Omental fat pad (tissue), 4 donors: ENCODE measurements at places on chromosomes 7 and 10.

DNA sequence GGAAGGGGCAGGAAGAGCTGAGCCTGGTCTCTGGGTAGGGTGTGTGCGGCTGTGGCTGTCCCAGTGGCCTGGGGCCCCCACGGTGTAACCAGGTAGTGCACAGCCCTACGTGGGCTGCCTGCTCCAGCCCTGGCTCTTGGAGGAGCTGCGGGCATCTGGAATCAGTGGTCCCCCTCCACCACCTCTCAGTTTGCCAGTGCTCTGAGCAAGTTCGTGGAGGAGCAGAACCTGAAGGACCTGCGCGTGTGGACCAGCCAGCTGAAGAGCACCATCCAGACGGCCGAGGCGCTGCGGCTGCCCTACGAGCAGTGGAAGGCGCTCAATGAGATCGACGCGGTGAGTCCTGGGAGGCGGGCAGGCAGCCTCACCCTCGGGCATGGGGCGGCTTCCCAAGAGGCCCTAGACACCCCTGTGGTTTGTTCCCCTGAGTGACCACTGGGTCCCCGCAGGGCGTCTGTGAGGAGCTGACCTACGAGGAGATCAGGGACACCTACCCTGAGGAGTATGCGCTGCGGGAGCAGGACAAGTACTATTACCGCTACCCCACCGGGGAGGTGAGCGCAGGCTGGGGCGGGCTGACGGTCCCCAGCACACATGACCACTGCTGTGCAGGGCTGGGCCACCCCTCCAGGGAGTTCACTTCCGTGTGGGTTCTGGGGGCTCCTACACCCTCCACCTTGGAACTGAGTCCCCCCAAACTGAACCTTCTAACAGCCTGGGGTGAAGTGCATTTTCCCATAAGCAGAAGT lies 18.6 kb downstream of the PFKFB3 start:
- DNase-seq: no peak

DNA sequence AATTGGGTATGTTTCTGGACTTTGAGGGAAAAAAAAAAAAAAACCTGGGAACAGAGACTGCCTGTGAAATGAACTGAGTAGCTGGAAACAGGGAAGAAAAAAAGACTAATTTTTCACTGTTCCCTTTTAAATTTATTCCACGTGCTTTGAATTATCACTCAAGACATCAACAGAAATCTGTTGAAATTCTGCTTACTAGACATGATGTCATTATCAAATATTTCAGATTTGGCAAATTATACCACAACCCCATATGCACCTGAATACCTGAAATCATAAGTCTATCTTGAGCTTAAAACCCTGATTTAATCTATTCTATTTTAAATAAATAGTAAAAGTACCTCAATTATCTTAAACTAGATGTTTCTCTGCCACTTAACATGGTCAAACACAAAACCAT lies 5.0 kb upstream of the REEP3 start:
- no peak for DNase-seq

DNA sequence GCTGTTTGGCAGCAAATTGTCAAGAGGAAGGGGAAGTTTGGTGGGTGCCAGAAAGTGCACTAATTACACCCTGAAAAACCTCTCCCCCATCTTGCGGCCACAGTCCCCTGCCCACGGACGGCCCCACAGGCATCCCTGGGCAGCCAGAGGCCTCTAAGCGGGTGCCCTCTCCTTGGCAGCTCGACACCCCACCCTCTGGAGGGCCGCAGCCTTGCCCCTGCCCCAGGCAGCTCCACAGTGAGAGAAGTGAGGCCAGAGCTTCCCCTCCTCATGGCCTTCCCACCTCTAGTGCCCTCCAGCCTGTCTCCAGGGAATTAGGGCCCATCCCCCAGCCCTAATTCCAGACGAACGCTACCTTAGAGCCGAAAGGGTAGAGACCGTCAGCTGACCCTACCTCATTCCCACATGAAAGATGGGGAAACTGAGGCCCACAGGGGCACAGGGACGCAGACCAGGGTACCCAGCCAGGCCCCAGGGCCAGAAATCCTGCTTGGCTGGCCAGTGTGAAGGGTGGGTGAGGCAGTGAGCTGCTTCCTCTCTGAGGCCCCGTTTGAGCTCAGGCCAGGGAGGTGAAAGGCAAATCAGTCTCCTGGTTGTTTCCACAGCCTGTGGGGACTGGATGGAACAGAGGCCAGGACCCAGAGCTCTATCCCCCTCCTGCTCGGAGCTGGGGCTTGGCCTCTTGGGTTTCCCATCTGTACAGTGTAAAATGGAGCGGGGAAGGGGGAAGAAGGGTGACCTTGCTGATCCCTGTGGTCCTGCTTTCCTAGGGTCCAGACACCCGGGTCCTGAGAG lies 10.0 kb downstream of the ZCCHC24 start:
- no peak for DNase-seq

GRCh38 chr7:14630048-14630447 lies 272.5 kb downstream of the DGKB start:
- DNase-seq: no peak

DNA sequence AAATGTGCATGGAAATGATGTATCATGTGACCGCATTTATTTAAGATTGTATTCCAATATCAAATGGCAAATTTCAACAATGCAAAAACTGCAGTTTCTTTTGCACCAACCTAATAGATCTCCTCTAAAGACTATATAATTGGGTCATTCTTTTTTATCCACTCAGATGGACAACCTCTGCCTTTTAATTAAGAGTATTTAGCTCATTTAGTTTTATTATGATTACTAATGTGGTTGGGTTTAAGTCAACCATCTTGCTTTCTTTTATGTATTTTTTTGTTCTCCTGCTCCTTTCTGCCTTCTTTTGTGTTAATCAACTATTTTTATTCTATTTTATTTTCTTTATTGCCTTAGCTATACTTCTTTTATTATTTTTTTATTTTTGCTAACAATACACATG lies 468.5 kb upstream of the MKI67 start:
- no peak for DNase-seq

- no peak for DNase-seq
These were observed 153.8 kb upstream of the HDAC9 start for GRCh38 chr7:18341756-18342155.

- DNase-seq: no peak
These were observed 449.7 kb upstream of the KLF6 start for GRCh38 chr10:4234661-4235060.

GRCh38 chr10:47261556-47261955 lies 38.4 kb upstream of the GDF10 start:
- no peak for DNase-seq

- DNase-seq: no peak
These were observed 25.2 kb downstream of the ARL5B start for GRCh38 chr10:18684416-18684815.

GRCh38 chr10:71344993-71345480 lies 26.0 kb downstream of the SLC29A3 start:
- no peak for DNase-seq

- peak; percentile 84 for DNase-seq
These were observed at the start of gene ZNF503 for GRCh38 chr10:75401569-75402485. TSS of gene ZNF503 (minus strand) at chr10:75401764. CDS start at chr10:75401419, 345 bp downstream.

DNA sequence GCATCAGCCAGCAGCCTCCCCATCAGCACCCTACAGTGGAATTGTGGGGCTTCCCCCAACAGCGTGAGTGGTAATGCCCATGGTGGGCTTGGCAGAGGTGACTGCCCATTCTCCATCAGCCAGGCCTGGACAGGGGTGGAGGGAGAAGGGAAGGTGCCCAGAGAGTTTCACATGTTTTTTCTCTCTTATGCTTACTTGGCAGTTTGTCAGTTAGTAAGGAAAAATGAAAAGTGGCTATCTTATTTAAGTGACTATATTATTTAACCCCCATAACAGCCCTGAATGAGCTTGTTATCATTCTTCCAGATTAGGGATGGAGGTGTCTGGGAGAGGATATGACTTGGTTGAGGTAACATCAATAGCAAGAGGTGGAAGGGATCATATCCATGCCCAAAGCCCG lies 921.7 kb downstream of the GRID1 start:
- DNase-seq: no peak

GRCh38 chr7:134781171-134781570 lies 1.7 kb downstream of the CALD1 start:
- DNase-seq: no peak

DNA sequence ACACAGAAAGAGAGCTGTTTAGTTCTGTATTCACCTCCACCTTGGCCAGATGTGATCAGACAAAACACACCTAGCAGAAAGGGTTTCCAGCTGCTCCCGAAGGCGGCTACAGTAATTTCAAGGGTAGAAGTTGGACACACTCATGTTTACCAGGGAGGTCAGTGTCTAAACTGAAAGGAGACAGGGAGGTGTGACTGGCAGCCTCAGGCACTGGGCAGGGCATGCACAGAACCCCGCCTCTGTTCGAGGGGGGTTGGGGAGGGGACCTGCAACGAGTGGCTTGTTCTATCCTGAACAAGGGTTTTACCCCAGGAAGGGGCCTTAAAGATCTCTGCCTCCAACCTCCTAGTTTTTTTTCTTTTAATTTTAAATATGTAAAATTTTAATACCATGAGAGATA lies 49.6 kb downstream of the BPGM start:
- DNase-seq: no peak

DNA sequence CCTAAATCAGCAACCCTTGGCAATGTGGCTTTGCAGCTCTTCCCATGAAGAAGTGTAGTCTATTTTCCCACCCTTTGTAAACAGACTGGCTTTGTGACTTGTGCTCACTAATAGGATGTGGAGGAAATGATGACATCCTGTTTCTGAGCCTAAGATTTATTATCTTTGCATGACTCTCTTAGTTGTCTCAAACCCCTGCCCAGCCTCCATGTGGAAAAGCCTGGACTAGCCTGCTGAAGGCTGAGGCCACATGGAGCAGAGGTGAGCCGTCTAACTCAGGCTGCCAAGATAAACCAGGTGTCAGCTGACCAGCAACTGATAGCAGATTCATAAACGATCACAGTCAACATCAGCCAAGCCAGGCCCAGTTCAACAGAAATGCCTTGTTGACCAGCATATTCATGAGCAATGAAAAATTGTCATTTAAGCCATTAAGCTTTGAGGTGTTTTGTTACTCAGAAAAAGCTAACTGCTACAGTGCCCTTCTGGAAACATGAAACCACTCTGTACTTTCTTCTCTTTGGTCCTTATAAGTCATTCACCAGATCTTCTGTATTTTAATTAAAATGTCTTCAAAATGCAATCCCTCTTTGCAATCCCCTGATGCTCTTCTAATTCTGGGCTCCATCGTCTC lies 586.3 kb upstream of the ANKRD30A start:
- no peak for DNase-seq

GRCh38 chr10:21527598-21528235 lies 2.2 kb upstream of the SKIDA1 start:
- no peak for DNase-seq

GRCh38 chr10:103688491-103688890 lies 166.9 kb downstream of the SH3PXD2A start:
- DNase-seq: no peak

- DNase-seq: no peak
These were observed 27.1 kb downstream of the PRLHR start for GRCh38 chr10:118568327-118568848.

GRCh38 chr7:105345725-105346124 lies 43.0 kb downstream of the SRPK2 start:
- no peak for DNase-seq

DNA sequence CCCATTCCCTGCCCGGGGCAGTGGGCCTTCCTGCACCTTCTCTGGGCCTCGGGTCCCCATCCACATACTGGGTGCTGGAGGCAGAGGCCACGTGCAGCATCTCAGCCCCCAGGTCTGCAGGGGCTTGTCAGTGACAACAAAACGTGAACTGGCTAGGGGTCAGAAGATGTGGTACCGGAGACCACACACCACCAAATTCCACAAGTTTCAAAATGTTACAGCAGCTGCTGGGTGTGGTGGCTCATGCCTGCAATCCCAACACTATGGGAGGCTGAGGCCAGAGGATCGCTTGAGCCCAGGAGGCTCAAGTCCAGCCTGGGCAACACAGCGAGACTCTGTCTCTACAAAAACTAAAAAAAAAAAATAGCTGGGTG lies 62.1 kb upstream of the DNAAF5 start:
- DNase-seq: no peak

DNA sequence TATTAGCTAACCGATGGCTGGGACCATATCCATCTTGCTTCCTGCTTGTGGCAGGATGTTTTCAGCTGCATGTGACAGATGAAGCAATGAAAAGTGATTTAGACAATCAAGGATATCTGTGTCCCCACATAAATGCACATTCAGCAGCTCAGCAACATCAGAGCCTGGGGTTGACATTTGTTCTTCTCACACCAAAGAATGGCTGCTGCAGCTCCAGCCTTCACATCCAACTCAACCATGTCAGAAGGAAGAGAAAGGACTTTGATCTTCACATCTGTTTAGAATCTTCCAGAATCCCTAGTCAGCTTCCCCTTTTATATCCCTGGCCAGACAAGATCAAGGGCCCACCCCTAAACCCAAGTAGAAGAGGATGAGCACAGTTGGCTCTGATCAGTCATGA lies 11.9 kb upstream of the FRMPD2 start:
- no peak for DNase-seq

DNA sequence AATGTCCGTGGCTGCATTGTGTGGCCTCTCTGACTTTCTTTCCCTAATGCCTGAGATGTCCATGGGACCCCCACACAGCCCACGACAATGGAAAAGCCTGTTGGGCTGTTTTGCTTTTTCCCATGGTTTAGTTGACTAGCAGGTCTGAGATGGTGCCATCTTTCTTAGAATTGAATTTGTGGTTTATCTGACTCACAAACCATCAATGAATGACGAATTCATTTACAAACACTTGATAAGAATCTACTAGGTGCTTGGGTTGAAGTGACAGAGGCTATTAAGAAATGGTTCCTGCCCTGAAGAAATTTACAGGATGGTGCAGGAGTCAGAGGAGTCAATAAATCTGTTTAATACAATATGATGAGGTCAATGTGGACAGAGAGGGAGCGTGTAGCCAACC lies 75.4 kb downstream of the OTUD1 start:
- DNase-seq: no peak

DNA sequence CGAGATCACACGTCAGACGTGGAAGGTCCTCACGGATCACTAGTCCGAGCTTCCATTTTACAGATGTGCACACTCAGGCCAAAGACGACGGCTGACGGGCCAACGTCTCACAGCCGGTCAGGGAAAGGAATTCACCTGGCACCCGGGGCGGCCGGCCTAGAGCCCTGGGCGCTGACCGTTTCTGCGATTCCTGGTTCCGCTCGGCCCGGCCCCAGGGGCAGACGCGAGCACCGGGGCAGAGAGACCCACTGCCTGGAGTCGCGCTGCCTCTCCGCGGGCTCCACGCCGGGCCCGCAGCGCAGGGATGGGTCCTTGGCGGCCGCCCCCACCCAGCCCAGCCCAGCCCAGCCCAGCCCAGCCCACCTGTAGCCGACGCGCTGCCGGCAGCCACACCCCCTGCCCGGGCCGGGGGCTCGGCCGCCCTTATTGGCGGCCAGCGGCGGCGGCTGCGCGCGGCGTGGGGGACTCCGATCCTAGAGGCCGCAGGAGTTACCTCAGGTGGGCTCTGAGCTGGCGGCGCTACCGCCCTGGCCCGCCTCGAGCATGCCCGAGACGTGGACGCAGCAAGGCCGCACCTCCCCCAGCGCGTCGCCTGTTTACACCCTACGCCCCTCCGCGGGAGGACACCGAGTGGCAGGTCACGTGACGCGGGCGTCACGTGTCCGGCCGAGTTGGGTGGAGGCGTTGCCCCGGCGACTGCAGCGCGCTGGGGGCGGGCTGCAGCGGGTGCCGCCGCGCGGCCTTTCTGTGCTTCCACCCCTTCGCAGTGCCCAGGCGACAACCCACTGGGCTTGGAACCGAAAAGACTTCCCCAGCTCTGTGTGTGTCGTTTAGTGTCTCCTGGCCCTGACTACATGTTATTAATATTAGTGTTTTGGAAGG lies 78.1 kb downstream of the ZFAND4 start:
- DNase-seq: peak; percentile 85

- DNase-seq: no peak
These were observed 403.0 kb downstream of the THSD7A start for GRCh38 chr7:11428877-11429581.

- no peak for DNase-seq
These were observed 48.9 kb downstream of the LRGUK start for GRCh38 chr7:134176037-134176350.

- no peak for DNase-seq
These were observed 11.6 kb downstream of the DDX56 start for GRCh38 chr7:44561962-44562621.
